ENCODE measurements at places on chromosomes 7 and 10.

- no peak for DNase-seq
Observed at GRCh38 chr10:482051-482501, 207.4 kb downstream of the DIP2C start.

GRCh38 chr7:37550872-37551271 lies 102.2 kb upstream of the ELMO1 start:
- no peak for DNase-seq

GRCh38 chr7:34471844-34472243 lies 186.2 kb upstream of the NPSR1 start:
- no peak for DNase-seq

- no peak for DNase-seq
Observed at GRCh38 chr10:48599830-48600134, 5.1 kb downstream of the ARHGAP22 start.

- no peak for DNase-seq
Observed at GRCh38 chr10:2938869-2939268, 128.5 kb upstream of the PFKP start.

GRCh38 chr7:140639366-140640053 lies 1.1 kb downstream of the DENND2A start:
- no peak for DNase-seq

GRCh38 chr7:76377186-76377918 lies 18.6 kb upstream of the YWHAG start:
- DNase-seq = no peak

DNA sequence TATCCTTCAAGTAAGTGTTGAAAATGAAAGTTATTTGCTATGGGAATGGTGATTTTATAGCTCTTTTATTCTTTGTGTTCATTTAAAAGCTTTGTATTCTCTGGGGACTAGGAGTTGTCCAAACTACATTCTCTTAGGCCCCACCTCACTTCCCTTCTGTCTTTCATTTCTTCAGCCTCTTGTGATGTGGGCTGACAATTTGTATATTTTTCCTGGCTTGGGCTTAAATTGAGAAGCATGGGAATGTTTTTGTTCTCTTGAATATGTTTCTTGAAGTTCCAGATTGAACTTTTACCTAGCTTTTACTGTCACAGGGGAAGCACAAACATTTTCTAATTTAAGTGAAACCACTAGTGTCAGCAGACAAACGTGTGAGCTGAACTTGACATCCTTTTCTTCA lies 27.9 kb downstream of the BBS9 start:
- no peak for DNase-seq

DNA sequence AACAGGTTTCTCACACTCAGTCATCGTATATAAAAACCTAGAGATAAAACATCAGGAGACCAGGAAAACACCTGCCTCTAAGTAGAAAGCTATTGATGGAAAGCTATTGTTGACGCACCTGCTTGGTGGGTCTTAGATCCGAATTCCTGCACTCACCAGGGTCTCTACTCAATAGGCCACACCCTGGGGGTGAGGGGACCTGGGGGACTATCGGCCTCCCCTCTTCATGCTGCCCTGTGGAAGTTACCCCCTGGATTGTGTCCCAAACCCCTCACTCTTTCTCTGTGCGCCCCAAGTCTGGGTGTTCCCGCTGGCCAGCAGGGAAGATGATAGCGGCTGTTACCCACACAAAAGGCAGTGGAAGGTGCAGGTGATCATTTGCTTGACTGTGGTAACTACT lies 313.0 kb downstream of the WDR37 start:
- no peak for DNase-seq
